ENCODE measurements at places on chromosomes 11 and 22.

GRCh38 chr11:130144141-130144540 lies 15.4 kb upstream of the ST14 start:
- DNase-seq = no peak

- DNase-seq = no peak
These were observed 37.5 kb upstream of the SLC22A25 start for GRCh38 chr11:63280920-63281319.

- no peak for DNase-seq
These were observed 12.6 kb upstream of the SPON1 start for GRCh38 chr11:13949876-13950275.

GRCh38 chr11:116953530-116954285 lies 116.3 kb upstream of the APOA1 start:
- no peak for DNase-seq

DNA sequence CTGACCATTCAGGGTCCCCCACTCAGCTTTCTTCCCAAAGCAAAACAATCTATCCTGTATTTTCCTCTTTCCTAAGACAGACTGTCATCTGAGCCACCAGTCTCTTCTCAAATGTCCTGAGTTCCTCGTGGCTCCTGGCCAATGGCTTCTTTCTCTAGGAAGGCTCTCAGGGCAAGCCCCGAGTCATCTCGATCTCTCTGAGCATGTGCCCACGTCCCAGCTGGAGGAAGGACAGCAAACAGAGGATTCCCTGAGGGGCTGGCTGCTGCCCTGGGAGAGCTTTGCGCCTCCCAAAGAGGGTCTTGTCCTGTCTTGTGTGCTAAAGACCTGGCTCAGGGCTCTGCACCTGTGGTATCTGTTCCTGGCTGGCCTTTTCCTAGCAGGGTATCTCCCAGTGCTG lies 8.3 kb downstream of the SLC37A2 start:
- DNase-seq = no peak

DNA sequence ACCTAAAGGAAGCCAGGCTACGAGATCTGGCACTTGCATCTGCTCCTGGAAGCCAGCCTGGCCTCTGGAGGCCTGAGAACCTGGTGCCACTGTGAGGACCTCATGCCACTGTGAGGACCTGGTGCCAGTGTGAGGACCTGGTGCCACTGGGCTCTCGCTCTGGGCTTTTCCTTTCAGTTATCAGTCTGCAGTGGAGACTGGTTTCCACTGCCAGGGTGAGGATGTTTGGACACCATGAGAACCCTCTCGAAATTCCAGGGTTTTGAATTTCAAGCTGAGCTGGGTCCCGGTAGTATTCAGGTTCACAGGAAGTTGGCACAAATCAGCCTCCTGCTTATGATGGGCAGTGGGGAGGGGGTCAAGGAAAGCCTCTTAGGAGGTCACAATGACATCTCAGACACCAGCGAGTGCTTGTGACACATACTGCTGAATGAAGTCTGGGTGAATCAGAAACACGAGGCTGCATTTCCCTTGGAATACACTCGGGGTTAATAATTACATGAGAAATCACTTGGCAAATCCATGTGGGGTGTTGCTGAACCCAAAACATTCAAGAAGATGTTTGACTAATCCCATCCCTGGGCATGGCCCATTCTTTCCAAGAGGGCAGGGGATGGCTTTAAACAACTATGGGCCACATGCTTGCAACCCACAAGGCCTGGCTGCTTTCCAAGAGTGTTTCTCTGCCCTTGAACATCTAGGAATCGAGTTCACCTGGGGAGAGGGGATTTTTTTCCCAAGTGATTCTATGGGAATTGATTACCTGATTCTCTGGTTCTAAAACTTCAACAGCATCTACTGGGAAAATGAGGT lies 60.2 kb downstream of the LINC01488 start:
- DNase-seq = no peak

GRCh38 chr11:121369366-121369765 lies 76.8 kb downstream of the SC5D start:
- no peak for DNase-seq

- DNase-seq = no peak
These were observed 593.7 kb downstream of the METTL15 start for GRCh38 chr11:28701760-28702449.

All from activated B cell treated with CpG ODN at 0.5 μM for 24 hours (primary cell).